Amniotic stem cell (primary cell): ENCODE measurements at places on chromosomes 7 and 10.
A peak's percentile ranks its signal among the peaks of the same experiment; 100 is the strongest.

DNA sequence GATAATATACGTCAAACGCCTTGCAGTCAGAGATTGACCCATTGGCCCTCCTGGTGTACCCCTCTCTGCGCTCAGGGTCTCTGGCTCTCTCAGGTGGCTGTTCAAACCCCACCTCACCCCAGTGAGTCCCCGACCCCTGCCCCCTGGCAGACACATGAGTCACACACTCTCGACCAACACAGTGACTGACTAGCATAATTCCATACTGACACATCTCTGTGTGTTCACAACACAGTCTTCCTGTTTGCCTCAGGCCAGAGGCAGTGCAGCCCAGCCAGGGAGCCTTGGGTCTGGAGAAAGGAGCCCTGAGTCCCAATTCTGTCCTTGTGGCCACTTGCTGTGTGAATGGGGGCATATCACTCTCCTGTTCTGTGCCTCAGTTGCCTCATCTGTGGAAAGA is 40.1 kb downstream of the PALD1 start:
- peak; percentile 36 for DNase-seq

GRCh38 chr10:79093658-79094411 is 25.1 kb downstream of the ZMIZ1 start:
- no peak for DNase-seq

- DNase-seq, result no peak
These were observed 243.1 kb downstream of the FGFR2 start for GRCh38 chr10:121355161-121355560.

GRCh38 chr7:107103369-107103768 is 58.9 kb downstream of the PRKAR2B start:
- peak; percentile 10 for DNase-seq
